WTC11 (cell line): ENCODE measurements at places on chromosomes 3 and 15.
A peak's percentile ranks its signal among the peaks of the same experiment; 100 is the strongest.

GRCh38 chr15:71362556-71362955 is 247.3 kb downstream of the THSD4 start:
- no peak for DNase-seq

- peak; percentile 54 for DNase-seq
Measured at GRCh38 chr15:82081914-82082762, 36.3 kb upstream of the MEX3B start.

DNA sequence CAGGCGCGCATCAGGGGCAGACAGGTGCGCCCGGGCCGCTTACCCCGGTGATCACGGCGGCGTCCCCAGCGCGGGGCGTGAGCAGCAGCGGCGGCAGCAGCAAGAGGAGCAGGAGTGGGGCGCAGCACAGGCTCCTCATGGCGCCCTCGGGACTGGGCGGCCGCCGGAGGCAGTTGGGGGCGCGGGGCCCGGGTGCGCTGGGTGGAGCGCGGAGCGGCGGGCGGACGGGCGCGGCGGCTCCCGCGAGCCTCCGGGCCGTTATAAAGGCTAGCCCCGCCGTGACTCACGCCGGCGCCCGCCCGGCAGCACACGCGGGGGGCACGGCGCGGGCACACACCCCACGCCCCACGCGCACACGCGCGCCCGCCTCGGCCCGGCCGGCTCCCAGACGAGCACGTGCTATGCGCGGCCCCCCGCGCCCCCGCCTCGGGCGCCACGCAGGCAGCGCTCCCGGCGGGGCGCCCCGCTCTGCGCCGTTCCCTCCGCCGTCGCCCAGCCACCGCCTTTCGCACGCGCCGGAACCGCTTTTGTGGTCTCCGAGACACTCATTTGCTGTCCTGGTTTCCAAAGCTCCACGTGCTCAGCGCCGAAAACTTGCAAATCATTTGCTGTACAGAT is at the start of gene PROK2:
Gene PROK2 (minus strand): TSS at position 235 of the 618 bp plus-strand sequence. CDS start 96 bp downstream, at position 139.
- peak; percentile 52 for DNase-seq

DNA sequence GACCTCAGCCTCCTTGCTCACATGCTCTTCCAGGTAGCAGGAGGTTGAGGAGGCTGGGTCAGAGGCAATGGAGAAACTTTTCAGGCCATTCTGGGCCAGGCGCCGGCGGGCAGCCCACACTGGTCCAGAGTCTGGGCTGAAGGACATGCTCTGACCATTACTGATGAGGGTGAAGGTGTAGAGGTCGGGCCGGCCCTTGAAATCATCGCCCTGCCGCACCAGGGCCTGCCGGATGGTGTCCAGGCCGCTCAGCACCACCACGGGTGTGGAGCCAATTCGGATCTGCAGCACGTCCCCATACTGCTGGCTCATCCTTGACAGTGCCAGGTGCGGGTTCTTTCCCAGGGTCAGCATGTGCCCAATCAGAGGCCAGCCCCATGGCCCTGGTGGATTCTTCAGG is 2.7 kb downstream of the CYP1A1 start:
- no peak for DNase-seq

GRCh38 chr3:187264021-187264420 is 27.5 kb downstream of the MASP1 start:
- no peak for DNase-seq

DNA sequence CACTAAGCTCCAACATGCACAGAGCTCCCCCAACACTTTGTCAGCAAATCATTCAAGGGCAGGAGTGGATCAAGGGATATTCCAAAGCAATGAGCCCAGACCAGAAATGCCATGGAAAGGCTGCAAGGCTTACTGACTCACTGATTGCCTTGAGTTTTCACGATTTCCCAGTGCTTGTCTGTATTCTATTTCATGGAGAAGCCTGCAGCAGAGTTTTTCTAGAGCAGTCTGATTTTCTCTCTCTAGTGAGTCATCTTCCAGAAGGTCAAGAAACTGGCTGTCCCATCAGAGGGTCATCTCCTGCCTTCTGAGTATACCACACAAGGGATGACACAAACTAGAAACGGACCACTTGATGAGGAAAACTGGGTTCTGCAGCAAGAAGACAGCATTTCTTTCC is 16.5 kb downstream of the LMCD1 start:
- DNase-seq: no peak

- DNase-seq: no peak
Measured at GRCh38 chr15:69127306-69127705, 33.1 kb upstream of the GLCE start.

DNA sequence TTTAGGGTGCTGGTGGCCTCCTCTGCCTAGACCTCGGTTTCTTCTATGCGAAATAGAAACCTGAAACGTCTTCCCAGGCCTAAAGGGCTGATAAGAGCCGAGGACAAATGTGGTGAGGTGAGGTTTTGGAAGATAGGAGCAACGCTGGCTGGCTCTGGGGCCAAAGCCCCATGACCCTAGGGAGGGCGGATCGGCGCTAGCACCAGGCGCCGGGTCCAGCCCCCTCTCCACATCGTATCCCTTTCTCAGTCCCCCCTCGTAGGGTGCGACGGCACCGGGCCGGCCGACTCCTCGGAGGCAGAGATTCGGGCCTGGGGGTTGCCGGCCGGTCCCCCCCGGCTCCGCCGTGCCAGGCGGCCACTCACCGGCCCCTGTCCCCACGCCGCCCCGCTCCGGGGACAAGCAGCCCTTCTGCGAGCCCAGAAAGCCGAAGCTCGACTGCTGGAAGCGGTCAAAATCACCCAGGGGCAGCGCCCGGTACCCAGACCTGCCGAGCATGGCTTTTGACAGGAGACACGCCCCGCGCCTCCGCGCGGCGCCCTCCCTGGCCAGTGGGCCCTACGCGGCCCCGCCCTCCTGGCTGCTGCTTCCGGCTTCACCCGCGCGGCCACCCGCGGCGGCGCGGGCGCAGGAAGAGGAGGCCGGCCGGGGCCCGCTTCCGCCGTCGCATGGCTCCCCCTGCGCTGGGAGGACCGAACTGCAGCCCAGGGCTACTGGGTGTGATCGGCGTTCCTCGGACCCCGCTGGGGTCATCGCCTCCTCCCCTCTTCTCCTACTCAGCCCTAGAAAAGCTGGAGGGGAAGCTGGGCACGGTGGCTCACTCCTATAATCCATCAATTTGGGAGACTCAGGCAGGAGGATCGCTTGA is at the start of gene STOML1:
Gene STOML1 (minus strand): TSS at position 570 of the 868 bp plus-strand sequence. CDS start 72 bp downstream, at position 498.
- DNase-seq: peak; percentile 97

GRCh38 chr3:127473244-127474024 is 117.1 kb downstream of the TPRA1 start:
- peak; percentile 87 for DNase-seq

- no peak for DNase-seq
Measured at GRCh38 chr3:15033103-15033502, 32.0 kb downstream of the MRPS25 start.

GRCh38 chr15:55116636-55117035 is 80.1 kb downstream of the RSL24D1 start:
- no peak for DNase-seq

DNA sequence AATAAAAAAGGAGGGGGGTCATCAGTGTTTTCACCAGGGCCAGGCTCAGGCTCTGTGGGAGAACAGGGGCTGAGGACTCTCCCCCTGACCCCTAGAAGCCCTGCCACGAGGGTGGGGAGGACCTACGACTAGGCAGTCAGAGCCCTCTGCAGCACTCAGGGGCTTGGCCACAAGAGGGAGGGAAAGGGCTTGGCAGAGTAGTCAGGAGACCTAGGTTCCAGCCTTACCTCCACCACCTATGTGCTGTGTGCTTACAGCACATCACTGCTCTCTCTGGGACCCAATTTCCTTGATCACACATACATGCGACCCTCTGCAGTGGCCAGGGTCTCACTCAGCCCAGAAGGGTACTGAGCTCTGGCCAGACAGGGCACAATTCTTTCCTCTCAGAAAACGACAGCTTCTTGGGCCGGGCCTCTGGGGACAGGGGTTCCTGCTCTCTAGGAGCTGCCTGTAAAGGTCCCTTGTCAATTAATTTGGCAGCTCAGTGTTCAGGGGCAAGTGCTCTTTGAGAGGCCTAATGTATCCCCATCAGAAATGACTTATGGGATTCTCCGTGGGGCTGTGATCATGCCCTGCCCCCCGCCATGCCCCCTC is 16.4 kb upstream of the SKIC8 start:
- peak; percentile 75 for DNase-seq

- DNase-seq: no peak
Measured at GRCh38 chr15:50192926-50193620, 11.1 kb downstream of the SLC27A2 start.

GRCh38 chr3:21271606-21272016 is 479.4 kb downstream of the ZNF385D start:
- DNase-seq: no peak

DNA sequence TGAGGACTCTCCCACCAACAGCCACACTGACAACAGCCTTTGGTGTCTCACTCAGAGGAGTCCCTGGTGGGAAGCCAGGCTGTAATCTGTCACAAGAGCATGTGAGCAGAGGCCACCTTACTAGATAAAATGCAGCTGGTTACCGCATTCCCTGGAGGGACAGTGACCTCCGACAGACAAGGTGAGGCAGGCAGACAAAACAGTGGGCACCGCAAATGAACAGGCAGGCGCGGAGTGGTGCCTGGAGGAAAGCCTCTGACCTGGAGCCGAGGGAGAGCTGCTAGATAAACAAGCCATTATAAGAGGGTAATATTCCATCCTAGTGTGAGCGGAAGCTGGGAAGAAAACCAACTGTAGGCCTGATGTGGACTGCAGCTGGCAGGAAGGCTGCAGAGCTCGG is 736.4 kb downstream of the FHIT start:
- DNase-seq: no peak

GRCh38 chr15:66154581-66154980 is 99.0 kb downstream of the MEGF11 start:
- no peak for DNase-seq

- DNase-seq: no peak
Measured at GRCh38 chr15:44289259-44289790, 806 bp downstream of the GOLM2 start.

DNA sequence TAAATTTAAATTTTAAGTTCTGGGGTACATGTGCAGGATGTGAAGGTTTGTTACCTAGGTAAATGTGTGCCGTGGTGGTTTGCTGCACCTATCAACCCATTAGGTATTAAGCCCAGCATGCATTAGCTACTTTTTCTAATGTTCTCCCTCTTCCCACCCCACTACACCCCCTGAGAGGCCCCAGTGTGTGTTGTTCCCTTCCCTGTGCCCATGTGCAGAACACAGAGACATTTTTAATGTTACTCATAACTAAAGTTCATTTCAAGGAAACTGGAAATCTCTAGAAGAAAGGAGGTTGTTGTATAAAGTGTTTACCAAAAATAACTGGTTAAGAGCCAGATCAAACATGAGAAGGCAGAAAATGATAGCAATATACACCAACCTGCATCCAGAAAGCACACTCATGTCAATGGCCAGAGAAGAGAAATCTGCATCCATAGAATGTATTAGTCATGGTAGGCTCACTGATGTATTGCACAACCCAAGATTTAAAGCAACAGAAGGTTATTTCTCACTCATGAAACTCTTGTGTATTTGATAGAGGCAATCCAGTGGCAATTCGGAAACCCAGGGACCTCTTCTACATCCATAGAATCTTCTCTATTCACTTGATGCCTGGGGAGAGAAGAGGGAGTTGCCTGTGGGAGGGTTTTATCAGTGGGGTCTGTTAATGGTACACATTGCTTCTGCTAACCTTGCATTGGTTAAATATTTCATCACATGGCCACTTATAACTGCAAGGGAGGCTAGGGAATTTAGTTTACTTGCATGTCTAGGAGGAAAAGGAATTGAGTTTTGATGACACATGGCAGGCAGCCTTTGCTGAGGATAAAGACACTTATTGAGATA is 321.9 kb upstream of the RASGRP1 start:
- no peak for DNase-seq

- DNase-seq: no peak
Measured at GRCh38 chr3:108605491-108605890, 16.0 kb downstream of the DZIP3 start.

GRCh38 chr3:126781889-126782491 is 78.0 kb downstream of the CHCHD6 start:
- no peak for DNase-seq

DNA sequence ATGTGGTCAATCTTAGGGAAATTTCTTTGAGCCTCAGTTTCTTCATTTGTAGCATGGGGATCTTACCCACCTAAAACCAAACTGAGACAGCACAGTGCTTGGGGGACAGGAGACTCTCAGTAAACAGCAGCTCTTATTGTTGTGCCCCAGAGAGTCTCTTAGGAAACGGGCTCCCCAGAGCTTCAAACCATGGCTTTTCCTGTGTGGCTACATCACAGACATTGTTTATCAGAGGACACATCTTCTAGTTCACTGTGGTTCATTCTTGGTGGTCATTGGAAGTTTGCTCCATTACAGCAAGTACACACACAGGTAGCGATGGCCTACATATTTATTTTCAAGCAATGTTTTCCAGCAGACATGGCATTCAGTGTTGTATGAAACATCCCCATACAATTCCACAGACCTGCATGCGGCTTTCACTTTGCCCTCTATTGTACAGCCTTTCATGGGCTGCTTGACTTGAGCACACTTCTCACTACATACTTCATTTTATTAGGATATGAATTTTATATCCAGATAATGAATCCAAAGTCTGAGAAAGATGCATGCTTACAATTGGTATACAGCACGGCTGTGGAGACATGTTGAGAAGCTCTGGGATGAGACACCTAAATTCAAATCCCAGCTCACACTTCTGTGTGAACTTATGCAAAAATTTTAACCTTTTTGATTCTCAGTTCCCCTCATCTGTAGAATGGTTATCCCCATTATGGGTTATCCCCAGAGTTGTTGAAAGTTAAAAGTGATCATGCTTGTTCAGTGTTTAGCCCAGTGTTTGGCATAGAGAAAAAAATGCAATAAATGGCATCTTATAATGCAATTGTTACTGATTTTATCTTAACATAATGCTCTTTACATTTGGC is 84.8 kb upstream of the ICE2 start:
- DNase-seq: no peak

GRCh38 chr3:142046320-142047020 is 102.9 kb downstream of the TFDP2 start:
- DNase-seq: no peak

GRCh38 chr3:173921732-173922131 is 524.2 kb downstream of the NLGN1 start:
- DNase-seq: no peak

GRCh38 chr15:41241221-41241964 is 10.3 kb downstream of the CHP1 start:
- DNase-seq: no peak

DNA sequence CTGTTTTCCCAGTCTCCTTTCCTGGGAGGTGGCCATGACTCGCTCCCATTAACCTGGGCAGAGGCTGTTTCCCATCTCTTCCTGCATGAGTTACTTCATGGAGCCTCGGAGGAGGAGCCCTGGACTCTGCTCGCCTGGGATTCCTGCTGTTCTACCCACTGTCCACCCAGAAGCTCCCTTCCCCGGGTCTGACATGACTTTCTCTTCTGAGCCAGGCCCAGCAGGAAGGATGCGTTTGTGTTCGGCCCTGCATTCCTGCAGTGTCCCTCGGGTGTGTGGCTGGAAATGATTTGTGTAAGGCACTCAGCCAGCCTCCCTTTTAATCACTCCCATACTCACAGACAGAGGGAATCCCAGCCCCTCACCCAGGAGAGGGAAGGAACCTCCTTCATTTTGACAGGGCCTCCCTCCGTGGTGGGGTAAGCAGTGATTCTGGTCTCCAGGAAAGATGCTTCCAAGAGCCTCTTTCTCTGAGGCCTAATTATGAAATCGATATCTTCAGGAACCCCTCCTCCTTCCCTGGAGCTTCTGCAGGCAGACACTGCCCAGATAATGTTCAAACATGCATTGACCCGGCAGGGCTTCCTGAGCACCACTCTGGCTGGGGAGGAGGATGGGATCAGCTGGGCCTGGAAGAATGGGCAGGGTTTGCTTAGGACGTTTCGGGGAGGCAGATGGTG is 41.6 kb upstream of the DLG1 start:
- DNase-seq: no peak

- DNase-seq: no peak
Measured at GRCh38 chr15:25679492-25679891, 183.6 kb downstream of the ATP10A start.

GRCh38 chr3:124401843-124402242 is 328.4 kb upstream of the UMPS start:
- DNase-seq: no peak
